ENCODE measurements at places on chromosomes 5 and 9.

DNA sequence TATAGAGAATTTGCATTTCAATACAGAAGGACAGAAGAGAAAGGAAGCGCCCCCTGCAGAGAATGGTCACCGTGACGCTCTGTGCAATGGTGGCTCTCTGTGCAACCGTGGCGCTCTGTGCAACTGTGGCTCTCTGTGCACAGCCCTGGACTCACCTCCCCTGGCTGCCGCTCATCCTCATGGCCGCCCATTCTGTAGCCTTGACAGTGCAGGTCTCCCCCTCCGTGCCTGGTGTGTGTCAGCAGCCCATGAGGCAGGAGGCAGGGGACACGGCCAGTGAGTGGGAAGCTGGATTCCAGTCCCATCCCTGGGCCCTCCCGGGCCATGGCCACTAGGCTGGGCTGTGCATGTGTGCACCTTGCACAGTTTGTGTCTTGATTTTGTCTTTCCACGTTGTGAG, 12.0 kb downstream of the EXOC3 start:
- DNase-seq = no peak

DNA sequence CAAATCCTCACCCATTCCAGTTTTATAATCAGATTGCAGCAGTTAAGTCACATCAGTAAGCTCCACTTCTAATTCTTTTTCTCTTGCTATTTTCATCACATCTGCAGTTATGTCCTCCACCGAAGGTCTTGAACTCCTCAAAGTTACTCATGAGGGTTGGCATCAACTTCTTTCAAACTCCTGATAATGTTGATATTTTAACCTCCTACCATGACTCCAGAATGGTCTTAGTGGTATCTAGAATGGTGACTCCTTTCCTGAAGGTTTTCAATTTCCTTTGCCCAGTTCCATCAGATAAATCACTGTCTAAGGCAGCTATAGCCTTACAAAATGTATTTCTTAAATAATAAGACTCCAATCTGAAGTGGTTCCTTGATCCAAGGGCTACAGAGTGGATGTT, 53.8 kb upstream of the EDIL3 start:
- DNase-seq = no peak

DNA sequence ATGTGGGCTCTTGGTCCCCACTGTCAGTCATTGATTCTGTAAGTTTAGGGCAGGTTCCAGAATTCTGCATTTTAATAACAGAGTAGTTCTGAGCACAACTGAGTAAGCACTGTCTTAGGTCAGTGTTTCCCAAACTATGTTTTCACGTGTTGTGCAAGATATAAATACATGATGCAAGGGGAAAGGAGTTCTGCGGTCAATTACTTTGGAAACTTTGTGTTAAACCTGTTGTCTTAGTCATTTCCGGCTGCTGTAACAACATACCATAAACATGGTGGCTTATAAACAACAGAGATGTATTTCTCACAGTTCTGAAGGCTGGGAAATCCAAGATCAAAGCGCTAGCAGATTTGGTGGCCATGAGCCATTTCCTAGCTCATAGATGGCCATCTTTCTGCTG, 69.8 kb downstream of the EQTN start:
- no peak for DNase-seq

DNA sequence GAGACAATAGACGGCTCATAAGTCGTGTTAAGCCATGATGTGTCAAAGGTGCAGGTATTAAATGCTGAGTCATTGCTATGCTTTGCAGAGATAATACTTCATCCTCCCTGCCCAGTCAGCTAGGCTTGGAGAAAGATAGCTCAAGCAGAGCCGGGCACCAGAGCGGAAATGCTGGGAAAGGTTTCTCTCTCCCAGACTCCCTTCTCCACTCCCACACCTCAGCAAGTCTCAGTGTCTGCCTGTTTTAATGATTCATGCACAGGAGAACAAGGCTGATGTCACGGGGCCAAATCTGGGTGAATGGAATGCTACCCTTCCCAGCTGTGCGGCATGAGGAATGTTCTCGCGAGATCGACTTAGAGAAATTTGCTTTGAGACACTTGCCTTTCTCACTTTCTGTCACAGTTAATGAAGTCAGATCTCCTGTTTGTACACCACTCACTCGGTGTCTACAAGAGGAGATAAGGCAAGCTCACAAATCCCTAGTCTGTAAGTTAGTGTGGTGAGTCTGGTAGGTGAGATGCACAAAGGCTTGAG, 204.4 kb downstream of the EFNA5 start:
- DNase-seq = no peak

- no peak for DNase-seq
Measured at GRCh38 chr5:74598731-74599130, 41.8 kb downstream of the ENC1 start.

DNA sequence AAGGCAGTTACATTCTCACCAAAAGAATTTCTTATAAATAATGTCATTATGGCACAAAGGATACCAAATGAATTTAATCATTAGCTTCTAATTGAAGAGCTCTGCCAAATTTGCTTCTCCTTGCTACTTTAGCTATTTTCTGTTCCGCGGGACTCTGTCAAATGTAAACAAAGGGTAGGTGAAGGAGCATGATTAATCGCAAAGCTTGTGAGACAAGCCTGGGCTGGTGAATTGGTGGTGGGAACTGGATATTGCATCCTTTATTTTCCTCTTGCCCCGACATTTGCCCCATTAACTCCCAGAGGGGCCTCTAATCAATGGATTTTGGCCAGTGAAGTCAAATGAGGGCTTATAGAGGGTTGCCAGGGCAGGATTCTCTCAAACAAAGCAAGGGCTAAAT, 234.2 kb upstream of the RFX3 start:
- no peak for DNase-seq

DNA sequence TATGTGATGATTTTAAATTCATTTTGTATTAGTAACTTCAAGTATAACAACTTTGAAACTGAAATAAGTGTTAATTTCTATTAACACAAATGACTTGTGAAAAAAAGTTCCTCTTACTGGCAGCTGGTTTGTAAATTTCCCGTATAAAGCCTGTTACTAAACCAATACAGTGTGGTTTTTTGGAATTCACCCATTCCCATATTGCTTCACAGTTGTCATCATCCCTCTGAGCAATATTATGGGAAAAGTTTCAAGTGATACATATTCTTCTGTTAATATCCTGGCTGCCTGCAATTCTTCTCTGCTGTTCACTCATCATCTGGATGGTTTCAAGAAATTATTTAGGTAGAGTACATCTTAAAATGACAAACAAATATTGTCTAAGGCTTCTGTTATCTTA, 1185.1 kb upstream of the C9orf72 start:
- DNase-seq = no peak
